AG10803 (cell line): ENCODE measurements at places on chromosomes 12 and 14.

DNA sequence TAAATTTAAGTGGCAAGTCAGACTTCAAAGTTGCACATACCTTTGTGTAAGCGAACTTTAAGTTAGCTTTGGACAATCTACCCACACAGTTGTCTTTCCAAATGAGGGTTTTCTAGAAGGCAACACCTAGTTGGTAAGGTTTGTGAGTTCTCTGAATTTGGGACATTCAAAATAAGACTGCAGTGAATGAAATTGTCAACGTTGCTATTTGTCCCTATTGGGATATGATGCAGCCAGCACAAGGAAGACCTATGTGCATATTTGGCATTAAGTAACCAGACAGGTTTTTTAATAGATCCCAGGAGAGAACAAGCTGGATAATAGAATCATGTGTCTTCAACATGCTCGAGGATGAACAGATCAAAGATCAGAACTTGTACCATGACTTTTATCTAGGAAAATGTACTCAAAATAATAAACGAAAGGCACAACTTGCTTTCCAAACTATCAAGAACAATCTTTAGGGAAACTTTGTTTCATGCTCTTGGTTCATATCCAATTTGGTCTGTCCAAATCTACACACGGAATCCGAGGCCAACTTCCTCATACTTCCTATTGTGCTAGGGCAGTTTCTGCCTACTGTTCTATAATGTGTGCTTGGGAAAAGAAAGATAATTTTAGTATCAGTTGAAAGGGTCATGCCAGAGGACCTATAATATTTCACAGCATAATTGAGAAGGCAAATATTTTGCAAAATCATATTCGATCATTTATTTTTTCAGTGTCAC, 284.2 kb upstream of the SOX5 start:
- no peak for DNase-seq

GRCh38 chr12:7019043-7019569, 830 bp upstream of the LPCAT3 start:
- no peak for DNase-seq

DNA sequence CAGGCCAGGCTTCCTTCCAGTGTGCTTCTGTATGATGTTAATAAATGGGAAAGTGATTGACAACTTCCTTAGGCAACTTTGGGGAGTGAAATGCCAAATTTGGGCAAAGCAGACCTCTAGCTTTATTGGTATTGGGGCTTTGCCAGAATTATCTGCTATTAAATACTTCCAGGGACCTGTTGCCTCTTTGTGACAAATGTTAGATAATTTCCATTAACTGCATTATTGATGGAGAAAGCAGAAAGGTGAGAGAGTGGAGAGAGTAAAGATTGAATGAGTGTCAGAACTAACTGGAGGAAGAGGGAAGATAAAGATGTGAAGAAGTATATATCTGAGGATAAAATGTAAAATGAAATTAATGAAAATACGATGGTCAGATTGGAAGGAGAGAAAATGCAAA, 94.5 kb downstream of the CACNA1C start:
- DNase-seq, result no peak

DNA sequence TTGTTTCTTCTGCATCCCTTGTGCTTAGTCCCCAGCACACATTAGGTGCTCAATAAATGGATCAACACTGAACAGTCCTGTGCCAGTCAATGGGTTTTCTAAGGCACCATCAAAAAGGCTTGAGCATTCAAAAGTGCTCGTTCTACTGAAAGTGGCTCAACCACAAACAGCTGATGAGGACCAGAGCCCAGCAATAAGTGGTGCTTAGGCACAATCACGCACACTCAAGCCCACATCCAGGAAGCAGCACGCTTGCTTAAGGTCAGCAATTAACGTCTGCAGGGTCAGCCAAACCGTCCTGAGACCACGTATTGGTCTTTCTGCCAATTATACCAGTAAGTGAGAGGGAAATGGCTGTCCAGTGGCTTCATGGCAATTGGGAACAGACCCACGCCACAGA, 56.5 kb downstream of the PRIMA1 start:
- DNase-seq, result no peak

- DNase-seq, result no peak
Measured at GRCh38 chr12:91001306-91001705, 3.5 kb downstream of the EPYC start.

DNA sequence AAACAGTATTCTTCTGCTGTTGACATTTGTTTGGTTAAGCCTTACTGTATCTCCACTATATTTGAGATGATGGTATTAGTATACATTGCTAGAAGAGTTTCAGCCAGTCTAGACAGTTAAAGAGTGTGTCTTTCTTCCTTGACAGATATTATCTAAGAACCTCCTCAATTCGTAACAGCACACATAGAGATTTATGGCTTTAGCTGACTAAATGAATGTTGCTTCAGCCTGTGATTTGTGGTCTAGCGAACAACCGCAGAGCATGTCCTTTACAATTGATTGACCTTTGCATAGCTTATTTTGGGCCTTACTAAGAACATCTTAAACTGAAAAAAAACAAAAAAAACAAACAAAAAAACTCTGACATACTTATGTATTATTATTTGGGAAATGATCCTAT, 122.2 kb downstream of the DAAM1 start:
- DNase-seq, result no peak

DNA sequence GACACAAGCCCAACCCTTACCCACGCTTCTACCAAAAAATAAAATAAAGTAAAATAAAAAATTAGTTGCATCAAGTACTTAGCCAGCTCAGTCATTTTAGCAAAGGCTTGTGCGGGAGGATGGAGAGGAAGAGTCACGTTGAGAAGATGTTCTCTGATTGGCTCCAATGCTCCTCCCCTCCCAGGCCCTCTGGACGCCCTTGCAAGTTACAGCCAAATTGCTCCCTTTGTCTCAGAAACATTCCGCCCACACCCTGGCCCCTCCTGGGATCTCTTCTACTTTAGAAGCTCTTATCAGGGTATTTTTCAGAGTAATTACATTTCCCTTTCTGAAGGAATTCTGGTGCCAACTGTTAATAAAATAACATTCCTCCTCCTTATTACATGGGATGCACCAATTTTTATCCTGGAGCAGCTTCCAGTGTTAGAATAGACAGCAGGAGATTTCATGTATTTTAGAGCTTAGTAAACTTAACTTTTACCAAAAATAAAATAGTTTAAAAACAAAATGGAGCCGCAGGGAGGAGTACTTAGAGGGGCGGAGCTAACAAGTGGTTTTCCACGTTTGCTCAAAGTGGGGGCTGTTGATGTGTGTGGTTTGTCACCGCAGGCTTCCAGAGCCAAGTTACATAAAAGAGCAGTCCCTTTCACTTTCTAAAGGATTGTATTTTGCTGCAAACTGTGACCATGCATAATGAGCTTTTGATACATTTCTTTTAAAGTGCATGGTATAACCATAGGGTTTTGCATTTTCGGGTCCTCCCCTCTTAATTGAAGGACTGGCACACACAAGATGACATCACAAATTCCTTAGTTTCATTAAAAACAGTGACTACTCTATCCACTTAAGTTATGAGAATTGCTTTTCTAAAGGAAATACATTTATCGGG, 71.7 kb upstream of the RAP1B start:
- peak; percentile 67 for DNase-seq

- no peak for DNase-seq
Measured at GRCh38 chr14:74503291-74503937, 9.8 kb downstream of the ISCA2 start.
